ENCODE measurements at places on chromosomes 5 and 9. TPM values are rescaled to one million over a fixed set of nuclear protein-coding genes. Genes with fewer than 3 reads are reported as not detected.
A peak's percentile ranks its signal among the peaks of the same experiment; 100 is the strongest.

Gene ST6GALNAC4
- 22.1 TPM for total RNA-seq

Gene TUBB4B
- total RNA-seq, result 90.5 TPM

- H3K36me3 ChIP-seq, result no peaks in the 10 kb centered on the region
- no peaks in the 10 kb centered on the region for H3K4me1 ChIP-seq
- peaks cover 4% of the 10 kb centered on the region for H3K27me3 ChIP-seq
- DNase-seq, result no peak
- H3K4me3 ChIP-seq, result no peak overlapping the region
Measured at GRCh38 chr9:113309204-113309813, 6.1 kb upstream of the RNF183 start.

DNA sequence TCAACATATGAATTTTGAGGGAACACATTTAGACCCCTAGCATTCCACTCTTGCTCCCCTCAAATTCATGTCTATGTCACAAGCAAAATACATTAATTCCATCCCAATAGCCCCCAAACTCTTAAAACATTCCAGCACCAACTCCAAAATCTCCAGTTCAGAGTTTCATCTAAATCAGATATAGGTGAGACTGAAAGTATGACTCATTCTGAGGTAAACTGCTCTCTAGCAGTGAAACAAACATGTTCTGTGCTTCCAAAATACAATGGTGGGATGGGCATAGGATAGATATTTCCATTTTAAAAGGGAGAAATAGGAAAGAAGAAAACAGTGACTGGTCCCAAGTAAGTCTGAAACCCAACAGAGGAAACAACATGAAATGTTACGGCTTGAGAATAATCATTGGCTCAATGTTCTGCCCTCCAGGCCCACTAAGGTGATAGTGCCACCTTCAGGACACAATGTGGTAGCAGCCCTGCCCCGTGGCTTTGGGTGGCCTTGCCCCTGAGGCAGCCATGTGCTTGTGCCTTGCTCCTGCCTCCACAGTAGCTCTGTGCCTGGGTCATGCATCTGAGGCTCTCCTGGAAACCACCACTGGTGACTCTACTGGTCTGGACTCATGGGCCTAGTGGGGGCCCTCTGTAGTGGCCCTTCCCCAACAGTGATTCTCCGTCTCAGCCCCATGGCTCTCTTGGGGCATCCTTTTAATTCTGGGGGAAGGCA, 36.4 kb upstream of the IPPK start:
- peaks cover 2% of the 10 kb centered on the region for H3K36me3 ChIP-seq
- no peak overlapping the region for H3K4me3 ChIP-seq
- DNase-seq, result no peak
- H3K4me1 ChIP-seq, result peaks cover 8% of the 10 kb centered on the region
- no peaks in the 10 kb centered on the region for H3K27me3 ChIP-seq

GRCh38 chr9:127175319-127175715, 52.9 kb upstream of the ANGPTL2 start:
- no peaks in the 10 kb centered on the region for H3K36me3 ChIP-seq
- no peaks in the 10 kb centered on the region for H3K27me3 ChIP-seq
- no peak overlapping the region for H3K27ac ChIP-seq
- H3K4me3 ChIP-seq, result no peak overlapping the region
- no peak for DNase-seq
- no peaks in the 10 kb centered on the region for H3K4me1 ChIP-seq

DNA sequence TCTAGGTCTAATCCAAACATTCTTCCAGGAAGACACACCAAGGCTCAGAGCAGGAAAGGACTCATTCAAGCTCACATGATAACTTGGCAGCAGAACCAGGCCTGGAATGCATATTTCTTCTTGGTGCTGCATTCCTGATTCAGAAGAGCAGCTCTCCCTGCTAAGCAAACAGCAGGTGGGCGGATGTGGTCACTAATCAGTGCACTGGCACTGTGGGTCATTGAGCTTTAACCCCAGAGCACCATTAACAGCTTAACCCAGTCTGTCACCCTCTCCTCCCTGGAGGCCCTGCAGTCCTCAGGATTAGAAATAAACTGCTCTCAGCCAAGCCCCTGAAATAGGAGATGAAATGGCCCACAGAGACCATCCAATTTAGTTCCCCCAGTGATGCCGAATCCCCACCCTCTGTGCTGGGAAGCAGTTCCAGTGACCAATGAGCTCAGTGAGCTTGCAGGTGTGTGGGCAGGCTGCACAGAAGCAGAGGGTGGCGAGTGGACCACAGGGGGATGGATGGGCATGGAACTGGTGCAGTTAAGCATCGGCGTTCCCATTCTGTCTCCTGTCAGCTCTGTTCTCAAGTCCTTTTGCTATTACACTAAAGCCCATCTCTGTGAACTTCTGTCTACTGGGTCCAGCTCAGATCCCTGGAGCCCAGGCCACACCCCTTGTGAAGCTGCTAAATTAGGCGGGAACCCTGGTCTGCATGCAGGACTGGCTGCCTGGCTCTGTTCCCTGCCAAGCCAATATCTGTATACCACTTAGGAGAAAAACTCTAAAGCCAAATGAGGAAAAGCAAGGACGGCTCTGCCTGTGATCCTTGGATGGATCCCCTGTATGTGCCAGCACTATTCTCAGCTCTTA, 16.6 kb upstream of the MEGF9 start:
- peaks cover 5% of the 10 kb centered on the region for H3K4me1 ChIP-seq
- H3K27ac ChIP-seq, result no peak overlapping the region
- no peaks in the 10 kb centered on the region for H3K27me3 ChIP-seq
- no peak overlapping the region for H3K4me3 ChIP-seq
- no peak for DNase-seq
- peaks cover 3% of the 10 kb centered on the region for H3K36me3 ChIP-seq

Gene PCDHGA11
- not detected for total RNA-seq

- H3K4me3 ChIP-seq, result no peak overlapping the region
- H3K27ac ChIP-seq, result no peak overlapping the region
- H3K4me1 ChIP-seq, result no peaks in the 10 kb centered on the region
- DNase-seq, result no peak
Measured at GRCh38 chr5:85500869-85501268, 1116.2 kb upstream of the EDIL3 start.

- no peak overlapping the region for H3K27ac ChIP-seq
- no peaks in the 10 kb centered on the region for H3K27me3 ChIP-seq
- no peaks in the 10 kb centered on the region for H3K36me3 ChIP-seq
- no peak overlapping the region for H3K4me3 ChIP-seq
Measured at GRCh38 chr5:152905286-152905685, 500.2 kb upstream of the NMUR2 start.

Gene CBY3
- total RNA-seq, result not detected

GRCh38 chr9:15211815-15212495, 95.1 kb downstream of the TTC39B start:
- no peaks in the 10 kb centered on the region for H3K27me3 ChIP-seq
- no peak overlapping the region for H3K4me3 ChIP-seq
- H3K27ac ChIP-seq, result no peak overlapping the region
- H3K36me3 ChIP-seq, result peaks cover 12% of the 10 kb centered on the region

GRCh38 chr5:178832618-178833201, 27.0 kb upstream of the ZNF354B start:
- peaks cover 19% of the 10 kb centered on the region for H3K27me3 ChIP-seq
- no peak overlapping the region for H3K4me3 ChIP-seq
- no peaks in the 10 kb centered on the region for H3K36me3 ChIP-seq
- no peak overlapping the region for H3K27ac ChIP-seq
- DNase-seq, result no peak

DNA sequence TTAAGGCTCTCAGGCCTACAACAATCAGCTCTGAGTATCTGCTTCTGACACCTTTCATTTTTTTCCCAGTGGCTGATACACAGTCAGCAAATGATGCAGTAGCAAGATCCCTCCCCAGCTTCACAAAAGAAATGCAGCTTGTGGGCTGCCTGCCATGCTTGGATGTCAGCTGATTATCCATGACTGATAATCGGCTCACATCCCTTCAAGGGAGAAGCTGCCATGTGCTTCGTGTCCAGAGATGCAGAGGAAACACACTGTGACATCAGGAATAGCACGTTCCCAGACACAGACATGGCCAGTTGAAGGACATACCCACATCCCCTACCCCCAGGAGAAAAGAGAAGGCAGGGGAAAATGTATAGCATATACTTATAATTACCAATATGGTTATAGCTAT, 27.9 kb downstream of the TMEM215 start:
- H3K36me3 ChIP-seq, result no peaks in the 10 kb centered on the region
- no peak overlapping the region for H3K27ac ChIP-seq
- peaks cover 21% of the 10 kb centered on the region for H3K27me3 ChIP-seq
- no peak overlapping the region for H3K4me3 ChIP-seq

DNA sequence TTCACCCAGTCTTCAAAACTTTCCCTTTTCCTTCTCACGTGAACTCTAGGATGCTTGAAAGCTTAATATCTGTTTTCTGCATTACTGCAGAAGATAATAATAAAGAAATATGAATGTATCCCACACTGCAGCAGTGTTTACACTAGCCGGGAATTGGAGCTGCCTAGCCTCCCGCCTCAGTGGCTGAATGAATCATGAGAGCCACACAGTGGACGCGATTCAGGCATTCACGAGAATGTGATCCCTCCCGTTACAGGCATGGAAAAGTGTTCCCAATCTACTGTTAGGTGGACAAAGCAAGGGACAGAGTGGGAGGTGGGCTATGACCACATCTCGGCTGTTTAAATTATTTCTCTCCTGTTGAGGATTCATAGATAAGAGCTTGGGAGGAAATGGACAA, 69.4 kb upstream of the CTSL start:
- no peaks in the 10 kb centered on the region for H3K36me3 ChIP-seq
- peaks cover 2% of the 10 kb centered on the region for H3K4me1 ChIP-seq
- H3K27me3 ChIP-seq, result peaks cover 29% of the 10 kb centered on the region

DNA sequence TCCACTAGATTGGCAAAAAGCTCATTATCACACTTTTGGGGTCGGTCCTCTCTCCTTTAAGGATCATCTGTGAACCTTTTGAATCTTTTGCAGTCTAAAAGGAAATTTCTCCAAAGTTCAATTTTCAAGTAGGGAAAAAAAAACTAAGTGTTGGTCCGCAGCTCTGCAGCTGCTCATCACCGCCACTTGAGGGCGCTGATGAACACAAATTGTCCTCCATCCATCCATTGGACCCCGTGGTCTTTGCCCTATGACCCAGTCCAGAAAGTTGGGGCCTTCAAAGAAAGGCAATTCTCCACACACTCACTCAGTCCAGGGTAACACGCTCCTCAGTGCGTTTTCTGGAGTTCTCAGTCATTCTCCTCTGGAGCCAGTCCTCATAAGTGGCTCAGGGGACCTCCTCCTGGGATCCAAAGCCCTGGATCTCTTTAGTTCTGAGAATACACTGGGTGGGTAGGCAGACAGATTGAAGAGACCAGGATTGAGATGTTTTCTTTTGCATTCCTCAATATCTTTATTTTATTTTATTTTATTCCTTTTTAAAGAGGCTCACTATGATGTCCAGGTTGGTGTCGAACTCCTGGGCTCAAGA, 63.6 kb upstream of the SLC28A3 start:
- H3K27me3 ChIP-seq, result no peaks in the 10 kb centered on the region
- H3K4me1 ChIP-seq, result peaks cover 2% of the 10 kb centered on the region
- peak overlapping the region; percentile 66 for H3K27ac ChIP-seq
- no peak overlapping the region for H3K4me3 ChIP-seq
- no peaks in the 10 kb centered on the region for H3K36me3 ChIP-seq
- no peak for DNase-seq

Gene PCDHA1
- total RNA-seq, result not detected

Gene OR2K2
- total RNA-seq, result not detected

GRCh38 chr9:137969685-137970084, 92.1 kb downstream of the CACNA1B start:
- H3K27ac ChIP-seq, result no peak overlapping the region
- H3K27me3 ChIP-seq, result peaks cover 60% of the 10 kb centered on the region
- peaks cover 2% of the 10 kb centered on the region for H3K4me1 ChIP-seq
- H3K4me3 ChIP-seq, result no peak overlapping the region

DNA sequence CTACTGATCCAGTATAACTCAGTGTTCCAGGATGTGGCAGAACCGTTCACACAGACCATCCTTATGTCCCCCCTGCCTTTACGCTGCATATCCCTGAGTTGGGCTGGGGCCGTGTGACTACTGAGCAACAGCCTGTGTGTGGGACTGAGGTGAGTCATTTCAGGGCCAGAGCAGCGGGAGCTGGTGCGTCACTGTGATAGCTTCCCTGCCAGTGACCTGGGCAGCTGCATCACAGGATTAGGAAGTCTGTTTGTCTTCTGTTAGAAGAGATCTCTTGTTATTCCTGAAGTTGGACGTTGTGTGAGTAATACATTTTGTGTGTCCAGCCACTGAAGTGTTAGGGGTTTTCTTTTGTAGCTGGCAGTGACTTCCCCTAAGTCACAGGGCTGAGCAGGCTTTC, 35.6 kb downstream of the TPPP start:
- DNase-seq, result no peak
- peaks cover 3% of the 10 kb centered on the region for H3K4me1 ChIP-seq
- peaks cover 10% of the 10 kb centered on the region for H3K36me3 ChIP-seq
- H3K4me3 ChIP-seq, result no peak overlapping the region
- peak overlapping the region; percentile 66 for H3K27ac ChIP-seq

Gene UAP1L1
- total RNA-seq, result 10.2 TPM

Gene ERP44
- total RNA-seq, result 12.4 TPM

- no peak for DNase-seq
- no peaks in the 10 kb centered on the region for H3K36me3 ChIP-seq
- no peaks in the 10 kb centered on the region for H3K27me3 ChIP-seq
- H3K4me1 ChIP-seq, result no peaks in the 10 kb centered on the region
- no peak overlapping the region for H3K4me3 ChIP-seq
Measured at GRCh38 chr9:10534850-10535249, 78.0 kb downstream of the PTPRD start.

DNA sequence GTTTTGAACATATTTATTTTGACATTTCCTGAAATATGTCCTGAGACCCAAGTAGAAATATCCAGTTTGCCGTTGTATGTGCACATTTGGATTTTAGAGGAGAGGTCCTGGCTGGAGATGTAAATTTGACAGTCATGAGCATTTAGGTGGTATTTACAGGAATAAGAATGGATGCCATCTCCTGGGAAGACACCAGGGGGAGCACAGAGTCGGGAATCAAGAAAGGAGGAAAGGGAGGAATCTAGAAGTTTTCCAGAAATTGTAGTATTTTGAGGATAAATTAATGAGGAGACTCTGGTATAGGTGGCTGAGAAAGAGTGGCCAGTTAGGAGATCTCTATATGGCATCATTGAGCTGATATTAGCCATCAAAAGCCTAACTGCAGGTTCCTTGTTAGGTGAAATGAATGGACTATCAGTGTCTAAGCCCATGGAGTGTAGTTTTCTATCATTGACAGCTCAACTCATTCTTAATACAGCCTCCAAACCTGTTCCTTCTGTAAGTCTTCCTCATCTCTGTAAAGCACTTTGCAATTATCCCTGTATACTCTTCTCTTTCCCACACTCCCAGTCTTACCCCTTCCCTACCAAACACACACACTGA, 7.2 kb downstream of the GAPT start:
- no peak overlapping the region for H3K4me3 ChIP-seq
- no peak for DNase-seq
- H3K4me1 ChIP-seq, result peaks cover 10% of the 10 kb centered on the region
- H3K27me3 ChIP-seq, result peaks cover 41% of the 10 kb centered on the region
- peaks cover 4% of the 10 kb centered on the region for H3K36me3 ChIP-seq

Gene PCDHGA12
- not detected for total RNA-seq

GRCh38 chr5:135811007-135811406, 23.5 kb upstream of the SLC25A48 start:
- peaks cover 48% of the 10 kb centered on the region for H3K27me3 ChIP-seq
- DNase-seq, result no peak
- peaks cover 2% of the 10 kb centered on the region for H3K4me1 ChIP-seq

Measured in T-helper 17 cell (primary cell).